Fibroblast of skin of abdomen (primary cell): ENCODE measurements at places on chromosomes 5 and 9.

DNA sequence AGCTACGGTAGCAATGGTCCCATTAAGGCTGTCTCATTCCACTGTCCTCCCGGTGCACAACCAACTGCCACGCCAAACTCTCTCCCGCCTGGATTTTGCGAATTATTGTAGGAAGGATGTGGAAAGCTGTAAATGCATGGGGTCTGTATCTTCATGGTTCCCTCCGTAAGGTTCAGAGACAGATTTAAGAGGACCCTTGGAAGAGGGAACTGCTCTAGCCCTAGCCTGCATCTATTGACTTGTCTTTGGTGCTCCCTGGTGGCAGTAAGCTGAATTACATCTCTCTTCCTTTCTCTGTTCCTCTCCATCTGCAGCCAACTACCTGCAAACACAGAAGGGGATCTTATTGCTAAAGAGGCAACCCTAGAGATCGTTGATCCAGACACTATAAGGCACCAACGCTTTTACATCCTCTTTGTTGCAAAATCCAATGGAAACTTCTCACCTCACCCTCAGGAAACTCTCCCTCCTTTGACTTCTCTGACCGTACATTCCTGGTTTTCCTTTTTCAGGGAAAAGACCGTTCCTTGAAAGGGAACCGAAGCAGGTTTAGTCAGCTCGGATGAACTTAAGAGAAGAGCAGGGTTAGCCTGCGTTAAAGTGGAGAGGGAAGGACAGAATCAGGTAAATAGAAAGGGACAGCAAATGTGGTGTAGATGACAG is 11.9 kb downstream of the CAPSL start:
- peak; percentile 52 for DNase-seq

GRCh38 chr5:178476531-178476930 is 113.7 kb downstream of the COL23A1 start:
- no peak for DNase-seq

DNA sequence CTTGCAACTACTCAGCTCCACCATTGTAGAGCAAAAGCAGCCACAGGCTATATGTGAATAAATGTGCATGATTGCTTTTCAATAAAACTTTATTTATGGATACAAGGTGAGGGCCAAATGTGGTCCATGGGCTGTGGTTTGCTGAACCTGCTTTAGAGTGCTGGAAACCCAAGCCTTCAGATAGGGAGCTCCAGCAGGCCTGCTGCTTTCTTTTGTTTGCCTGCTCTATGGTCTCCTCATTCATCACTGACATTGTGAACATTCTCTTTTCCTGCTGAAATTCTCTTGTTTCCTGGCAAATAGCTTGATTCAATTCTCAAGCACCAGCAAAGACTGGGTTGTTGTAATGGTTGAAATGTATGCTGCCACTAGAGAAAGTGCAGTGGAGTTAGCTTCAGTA is 26.0 kb downstream of the EGFLAM start:
- no peak for DNase-seq

DNA sequence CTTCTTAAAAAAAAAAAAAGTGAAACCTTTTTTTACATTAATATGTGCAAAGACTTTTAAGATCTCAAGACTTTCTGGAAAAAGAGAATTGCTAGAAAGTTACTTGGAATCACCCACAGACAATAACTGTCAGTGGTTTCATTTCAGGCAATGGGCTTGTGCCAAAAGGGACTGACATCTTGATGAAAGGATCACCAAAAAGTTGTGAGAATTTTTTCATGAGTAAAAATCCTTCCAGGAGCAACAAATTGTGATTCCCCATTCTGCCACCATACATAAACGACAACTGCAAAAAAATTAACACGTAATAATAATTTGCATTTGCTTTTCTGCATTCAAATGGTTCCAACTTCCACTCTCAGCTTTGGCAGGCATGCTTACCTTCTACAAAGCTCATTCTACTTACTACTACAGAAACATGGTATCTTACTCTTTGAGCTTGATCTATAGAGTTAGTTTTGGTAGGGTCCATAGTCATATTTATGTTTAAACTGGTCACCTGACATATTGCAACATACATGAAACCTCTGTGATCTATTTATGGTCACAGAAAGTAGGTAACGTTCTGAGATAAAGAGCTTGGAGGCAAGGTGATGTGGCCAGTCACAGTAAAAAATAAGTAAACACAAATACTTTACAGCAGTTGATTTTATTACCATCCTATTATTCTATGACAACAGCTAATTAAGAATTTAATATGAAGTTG is 3.0 kb downstream of the NREP start:
- no peak for DNase-seq

DNA sequence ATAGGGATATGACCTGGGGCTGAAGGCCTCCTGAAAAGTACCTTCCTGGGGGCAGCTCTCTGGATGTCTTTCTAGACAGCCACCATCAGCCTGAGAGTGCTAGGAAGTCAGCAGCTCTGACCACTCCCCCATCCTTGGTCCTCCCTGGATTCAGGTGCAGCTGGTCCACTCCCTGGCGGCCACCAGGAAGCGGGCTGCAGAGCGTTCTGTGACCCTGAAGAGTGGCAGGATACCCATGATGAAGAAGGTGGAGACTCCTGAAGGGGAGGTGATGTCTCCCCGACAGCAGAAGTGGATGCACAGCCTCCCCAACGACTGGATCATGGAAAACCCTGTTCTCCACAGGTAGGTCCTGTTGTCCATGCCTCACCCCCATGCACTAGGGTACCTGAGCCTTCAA is 1.8 kb downstream of the CCDC180 start:
- DNase-seq = no peak

GRCh38 chr5:79464695-79465332 is 49.1 kb downstream of the HOMER1 start:
- peak; percentile 28 for DNase-seq

GRCh38 chr9:78644359-78644758 is 347.4 kb downstream of the PSAT1 start:
- DNase-seq = no peak
